ENCODE measurements at places on chromosomes 4 and X.

DNA sequence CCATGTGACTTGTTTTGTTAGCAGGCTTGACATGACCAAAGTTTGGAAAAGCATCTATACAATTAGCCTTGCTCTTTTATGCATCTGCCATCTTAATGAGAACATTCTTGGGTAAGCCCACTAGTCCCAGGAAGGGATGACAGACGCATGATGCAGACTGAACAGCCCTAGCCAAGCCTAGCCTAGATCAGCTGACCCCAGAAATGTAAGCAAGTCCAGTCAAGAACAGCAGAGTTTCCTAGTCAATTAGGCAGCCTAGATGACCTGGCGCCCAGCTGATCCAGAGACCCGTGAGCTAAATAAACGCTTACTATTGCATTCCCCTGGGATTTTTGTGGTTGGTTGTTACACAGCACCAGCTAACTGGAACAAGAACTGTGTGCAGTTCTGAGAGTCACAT is 457.9 kb downstream of the BCOR start:
- DNase-seq, result no peak

DNA sequence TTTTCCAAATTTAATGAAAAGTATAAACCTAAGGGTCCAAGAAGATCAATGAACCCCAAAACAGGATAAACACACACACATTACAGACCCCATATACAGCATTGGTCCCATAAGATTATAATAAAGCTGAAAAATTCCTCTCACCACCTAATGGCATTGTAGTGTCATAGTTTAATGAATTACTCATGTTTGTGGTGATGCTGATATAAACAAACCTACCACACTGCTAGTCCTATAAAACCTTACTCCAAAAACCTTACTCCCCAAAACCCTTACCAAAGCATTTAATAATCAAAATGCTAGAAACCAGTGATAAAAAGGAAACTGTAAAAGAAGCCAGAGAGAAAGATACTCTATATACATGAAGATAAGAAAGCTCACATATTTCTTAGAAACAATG is 148.1 kb upstream of the SH3RF1 start:
- DNase-seq, result no peak

DNA sequence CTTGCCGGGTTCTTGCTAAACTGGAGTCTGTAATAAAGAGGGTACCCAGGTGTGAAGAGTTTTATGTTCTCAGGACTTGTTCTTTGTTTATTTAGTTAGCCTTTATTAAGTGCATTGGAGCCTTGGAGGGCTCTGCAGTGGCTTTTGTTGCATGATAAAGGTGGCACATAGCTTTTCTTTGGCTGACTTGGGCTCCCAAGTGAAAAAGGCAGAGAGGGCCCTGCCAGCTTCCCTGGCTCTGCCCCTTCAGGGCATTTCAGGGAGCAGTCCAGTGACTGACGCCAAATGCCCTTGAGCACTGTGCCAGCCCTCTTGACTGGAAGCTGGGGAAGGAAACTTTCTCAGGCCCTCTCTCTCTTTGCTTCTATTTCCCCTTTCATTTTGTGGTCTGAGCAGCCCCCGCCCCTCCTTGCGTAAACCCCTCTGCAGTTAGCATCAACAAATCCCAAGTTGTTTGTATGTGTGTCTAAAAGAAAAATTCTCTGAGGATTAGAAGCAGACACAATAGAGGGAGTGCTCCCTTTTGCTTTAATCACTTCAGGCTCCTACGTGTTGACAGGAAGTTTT is 152.2 kb downstream of the NHS start:
- no peak for DNase-seq

GRCh38 chrX:100411802-100412715 is 2.0 kb upstream of the PCDH19 start:
- no peak for DNase-seq

DNA sequence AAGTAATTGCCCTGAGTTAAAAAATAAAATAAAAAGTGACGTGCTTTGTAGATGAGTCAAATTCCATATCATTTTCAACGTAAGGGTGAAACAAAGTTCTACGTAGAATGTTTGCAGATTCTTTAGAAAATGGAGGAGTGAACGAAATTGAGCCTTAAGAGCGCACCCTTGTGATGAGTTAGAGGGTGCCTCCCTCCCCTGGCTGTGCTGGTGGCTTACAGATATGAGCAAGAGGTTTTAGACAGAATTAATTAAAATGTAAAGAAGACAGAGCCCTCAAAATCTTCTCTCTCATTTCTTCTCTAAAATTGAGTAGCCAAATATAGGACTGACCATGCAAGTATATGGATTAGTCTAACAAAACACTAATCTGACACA is 30.2 kb upstream of the LGI2 start:
- DNase-seq, result no peak

DNA sequence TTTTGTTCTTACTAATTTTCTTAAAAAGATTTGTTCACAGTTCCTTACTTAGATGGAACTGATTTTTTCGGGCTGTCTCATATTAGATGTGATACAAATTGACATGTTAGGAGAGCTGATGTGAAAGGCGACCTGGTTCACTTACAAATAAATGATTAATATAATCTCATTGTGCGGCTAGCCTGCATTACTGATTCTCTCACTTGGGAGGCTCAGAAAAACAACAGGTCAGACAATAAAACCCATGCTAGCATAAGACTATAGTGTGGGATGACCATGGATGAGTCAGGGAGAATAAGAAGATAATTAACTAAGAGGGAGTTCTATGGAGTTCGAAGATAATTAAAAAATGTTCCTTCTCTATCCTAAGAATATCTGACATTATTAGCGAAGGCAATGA is 40.8 kb downstream of the RTL9 start:
- no peak for DNase-seq

GRCh38 chrX:72009731-72010130 is 99.1 kb downstream of the NHSL2 start:
- no peak for DNase-seq

DNA sequence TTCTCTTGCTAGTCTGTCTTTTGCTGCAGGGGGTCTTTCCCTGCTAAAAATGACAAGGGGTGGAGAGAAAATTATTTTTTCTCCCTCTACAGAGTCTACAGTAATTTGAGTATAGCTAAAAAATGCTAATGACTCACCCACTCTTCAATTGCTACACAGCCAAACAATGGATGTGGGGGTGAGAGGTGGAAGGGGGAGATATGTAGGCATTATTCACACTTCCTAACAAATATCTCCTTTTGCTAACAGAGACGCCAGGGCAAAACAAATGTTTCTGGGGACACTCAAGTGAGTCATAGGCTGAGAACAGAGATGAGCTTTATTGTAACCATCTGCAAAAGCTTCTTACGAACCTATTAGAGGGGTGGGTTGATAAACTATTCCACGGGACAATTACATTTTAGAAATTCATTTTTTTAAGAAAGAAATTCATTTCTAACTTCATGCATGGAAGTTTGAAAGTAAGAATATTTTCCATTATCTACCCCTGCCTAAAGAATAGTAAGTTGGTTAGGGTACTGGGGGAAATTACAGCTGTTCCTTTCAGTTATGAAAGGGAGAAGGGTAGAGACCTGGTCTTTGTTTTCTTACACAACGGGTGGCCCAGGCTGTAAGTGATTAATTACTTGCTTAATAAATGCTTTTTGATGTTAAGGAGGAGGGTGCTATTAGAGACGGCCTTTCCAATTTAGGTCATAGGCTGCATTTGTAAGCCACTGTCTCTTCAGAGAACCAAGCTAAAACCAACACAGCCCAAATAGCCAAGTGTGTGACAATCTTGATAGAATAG is 12.8 kb downstream of the SCD5 start:
- DNase-seq, result no peak

DNA sequence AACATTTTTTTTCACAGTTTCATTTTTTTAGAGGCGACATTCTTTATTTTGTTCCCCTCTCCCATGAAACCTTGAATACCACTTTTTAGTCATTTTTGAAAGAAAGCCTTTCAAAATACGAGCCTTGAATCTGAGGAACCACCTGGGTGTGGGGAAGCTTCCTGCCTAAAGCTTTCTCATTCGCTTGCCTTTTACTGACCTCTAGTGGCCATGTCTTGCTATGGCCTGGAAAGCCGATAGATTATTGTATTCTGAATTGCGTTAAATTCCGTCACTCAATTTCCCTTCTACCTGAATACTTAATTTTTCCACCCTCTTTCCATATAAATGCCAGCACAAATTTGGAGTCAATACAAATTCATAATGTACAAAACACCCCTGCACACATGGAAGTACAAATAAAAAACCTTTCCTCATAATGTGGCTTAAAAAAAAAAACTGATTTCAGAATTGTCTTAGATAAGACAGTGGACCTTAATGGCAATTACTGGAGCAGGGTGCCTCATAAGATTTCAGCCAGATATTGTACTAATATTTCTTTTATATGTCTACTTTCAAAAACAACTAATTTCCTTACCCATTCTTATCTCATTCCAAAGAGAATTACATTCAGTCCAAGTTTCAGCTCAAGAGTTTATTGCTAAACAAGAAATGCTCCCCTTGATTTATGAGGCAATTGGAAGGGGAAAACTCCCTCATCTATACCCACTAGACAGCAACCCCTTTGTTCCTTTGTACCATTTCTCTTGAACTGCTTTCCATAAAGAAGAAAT is 217.9 kb downstream of the CENPC start:
- DNase-seq, result peak; percentile 71

- DNase-seq, result no peak
These were observed 77.9 kb downstream of the MFAP3L start for GRCh38 chr4:169948271-169948670.

- no peak for DNase-seq
These were observed 56.5 kb downstream of the SNX25 start for GRCh38 chr4:185265942-185266341.

- no peak for DNase-seq
These were observed 107.5 kb upstream of the RBPJ start for GRCh38 chr4:26213317-26213716.

GRCh38 chr4:112302320-112303274 is 5.4 kb downstream of the ALPK1 start:
- DNase-seq, result no peak

GRCh38 chr4:107757283-107757682 is 37.2 kb upstream of the PAPSS1 start:
- DNase-seq, result no peak

DNA sequence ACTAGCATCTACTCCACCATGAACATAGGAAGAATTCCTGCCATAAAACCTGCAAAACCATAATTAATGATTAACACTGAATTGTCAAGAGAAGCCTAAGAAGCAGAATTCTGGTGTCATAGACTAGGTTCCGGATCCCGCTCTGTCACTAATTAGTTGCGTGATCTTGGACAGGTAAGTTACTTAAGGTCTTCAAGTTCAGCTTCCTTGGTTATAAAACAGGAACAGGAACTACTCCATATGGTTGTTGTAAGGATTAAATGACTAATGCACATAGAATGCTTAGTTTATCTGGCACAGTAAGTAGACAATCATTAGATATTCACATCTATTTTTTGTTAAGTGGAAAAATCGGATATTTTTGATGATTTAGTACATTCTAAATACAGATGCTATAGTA is 14.3 kb downstream of the G3BP2 start:
- no peak for DNase-seq

- no peak for DNase-seq
These were observed 220.7 kb downstream of the GRXCR1 start for GRCh38 chr4:43113196-43113595.

- DNase-seq, result no peak
These were observed 78.4 kb downstream of the KLF8 start for GRCh38 chrX:56310581-56310980.

DNA sequence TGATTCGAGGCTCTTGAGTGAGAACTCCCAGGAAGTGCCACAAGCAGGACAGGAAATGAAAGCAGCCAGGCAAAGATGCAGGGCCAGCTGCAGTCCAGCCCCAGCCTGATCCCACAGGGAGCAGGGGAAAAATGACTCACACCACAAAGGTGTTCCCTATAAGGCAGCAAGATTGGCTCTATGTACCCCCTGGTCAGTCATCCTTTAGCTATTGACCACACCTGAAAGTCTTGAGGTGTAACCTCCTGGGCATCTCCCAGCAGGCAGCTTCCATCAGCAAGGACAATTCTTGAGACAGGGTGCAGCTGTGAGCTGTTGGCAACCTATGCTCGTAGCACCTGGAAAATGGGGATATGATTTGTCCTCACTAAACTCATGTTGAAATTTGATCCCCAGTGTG is 27.9 kb upstream of the EXOC1L start:
- DNase-seq, result no peak

GRCh38 chr4:164313853-164314252 is 440.1 kb upstream of the SMIM31 start:
- no peak for DNase-seq

DNA sequence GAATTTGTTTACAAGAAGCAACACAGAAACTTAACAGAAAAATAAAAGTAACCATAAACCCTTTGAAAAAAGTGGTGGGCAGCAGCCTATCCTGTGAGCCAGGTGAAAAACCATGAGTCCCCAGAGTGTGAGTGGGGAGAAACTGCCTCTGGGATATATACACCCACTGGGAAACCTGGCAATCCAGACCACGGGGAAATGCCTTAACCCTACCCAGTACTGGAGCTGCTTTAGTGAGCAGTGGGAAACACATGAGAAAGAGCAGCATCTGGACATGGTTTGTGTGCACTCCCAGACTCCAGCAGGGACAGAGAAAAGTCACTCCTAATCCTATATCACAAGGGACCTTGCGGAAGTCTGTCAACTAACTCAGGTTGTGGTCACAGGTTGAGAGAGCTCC is 39.4 kb downstream of the UGT2A2 start:
- no peak for DNase-seq
